Activated CD4-positive, alpha-beta T cell treated with anti-CD3 and anti-CD28 coated beads, Interleukin-2, amount 50 U/mL, for 4 hours (primary cell): ENCODE measurements at places on chromosomes 3 and 15.

DNA sequence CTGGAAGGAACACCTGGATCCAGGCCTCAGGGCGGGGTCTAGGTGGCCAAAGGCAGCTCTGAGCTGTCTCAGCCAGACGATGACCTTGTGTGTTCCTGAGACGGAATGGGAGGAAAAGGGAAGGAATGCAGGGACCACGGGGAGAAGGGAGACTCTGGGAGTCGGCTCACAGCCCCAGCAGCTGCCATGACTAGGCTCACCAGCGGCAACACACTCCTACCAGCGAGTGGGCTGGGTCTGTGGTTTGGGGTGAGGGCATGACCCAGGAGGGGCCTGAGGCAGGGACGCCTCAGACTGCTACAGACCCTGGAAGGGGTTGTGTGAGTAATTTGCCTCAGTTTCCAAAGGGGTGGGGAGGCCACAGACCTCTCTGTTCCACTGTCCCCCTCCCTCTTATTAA, 19.8 kb downstream of the IQSEC1 start:
- no peak for DNase-seq

DNA sequence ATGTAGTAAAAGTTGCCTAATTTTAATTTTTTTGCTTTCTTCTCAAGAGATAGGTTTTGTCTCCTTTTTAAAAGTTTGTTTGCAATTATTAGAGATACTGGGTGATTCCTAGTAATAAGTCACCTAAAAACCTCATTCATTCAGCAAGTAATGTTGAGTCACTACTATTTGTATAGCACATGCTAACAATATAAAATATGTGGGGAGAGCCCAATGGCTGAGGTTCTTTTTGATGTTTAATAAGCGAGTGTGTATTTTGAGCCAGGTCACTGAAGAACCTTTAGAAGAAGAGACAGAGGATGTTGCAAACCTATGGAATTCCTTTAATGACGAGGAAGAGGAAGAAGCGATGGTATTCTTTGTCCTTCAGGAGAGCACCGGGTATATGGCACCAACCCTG, 123.7 kb upstream of the CHRM5 start:
- no peak for DNase-seq

DNA sequence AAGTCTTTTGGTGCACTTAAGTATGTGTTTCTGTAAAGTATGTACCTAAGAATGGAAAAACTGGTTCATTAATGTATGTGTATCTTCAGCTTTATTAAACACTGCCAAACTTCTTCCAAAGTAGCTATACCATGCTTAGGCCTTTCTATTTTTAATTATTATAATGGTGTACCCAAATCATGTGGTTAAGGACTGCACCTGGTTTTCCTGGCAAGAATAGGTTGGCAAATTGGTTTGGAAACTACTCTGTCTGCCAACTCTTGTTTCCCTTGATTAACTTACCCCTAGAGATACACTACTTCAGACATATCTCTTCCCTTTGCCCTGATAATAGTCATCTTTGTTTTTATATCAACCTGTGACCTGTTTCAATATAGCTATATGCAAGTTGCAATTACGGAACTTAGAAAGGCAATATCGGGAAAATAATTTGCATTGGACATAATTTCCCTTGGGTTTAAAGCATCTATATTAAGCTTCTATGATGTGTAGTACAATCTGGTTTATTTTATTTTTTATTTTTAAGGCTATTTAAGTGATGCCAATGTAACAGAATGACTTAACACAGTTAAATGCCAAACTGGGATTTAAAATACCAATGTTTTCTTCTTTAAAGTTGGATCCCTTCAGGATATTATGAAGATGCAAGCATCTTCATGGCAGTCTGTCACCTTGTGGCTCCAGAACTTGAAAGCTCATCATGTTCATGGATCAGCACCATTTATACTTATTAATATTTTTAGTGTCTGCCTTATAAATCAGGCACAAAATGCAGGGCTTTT, 40.6 kb upstream of the TMEM108 start:
- no peak for DNase-seq

DNA sequence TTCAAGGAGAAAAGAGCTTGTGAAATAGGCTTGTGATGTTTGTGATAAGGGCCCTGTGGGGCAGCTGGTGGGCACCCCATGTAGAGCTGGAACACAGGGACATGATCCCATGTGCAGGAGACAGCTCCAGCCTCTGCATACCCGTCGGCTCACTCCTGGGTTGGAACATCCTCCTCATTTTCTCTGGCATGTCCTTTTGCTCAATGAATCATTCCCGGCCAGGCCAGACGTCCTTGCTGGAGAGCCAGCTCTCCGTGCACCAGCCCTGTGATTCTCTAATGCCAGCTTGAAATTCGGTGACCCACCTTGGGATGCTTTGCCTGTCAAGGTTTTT, 77.3 kb downstream of the SMAD3 start:
- DNase-seq = no peak

DNA sequence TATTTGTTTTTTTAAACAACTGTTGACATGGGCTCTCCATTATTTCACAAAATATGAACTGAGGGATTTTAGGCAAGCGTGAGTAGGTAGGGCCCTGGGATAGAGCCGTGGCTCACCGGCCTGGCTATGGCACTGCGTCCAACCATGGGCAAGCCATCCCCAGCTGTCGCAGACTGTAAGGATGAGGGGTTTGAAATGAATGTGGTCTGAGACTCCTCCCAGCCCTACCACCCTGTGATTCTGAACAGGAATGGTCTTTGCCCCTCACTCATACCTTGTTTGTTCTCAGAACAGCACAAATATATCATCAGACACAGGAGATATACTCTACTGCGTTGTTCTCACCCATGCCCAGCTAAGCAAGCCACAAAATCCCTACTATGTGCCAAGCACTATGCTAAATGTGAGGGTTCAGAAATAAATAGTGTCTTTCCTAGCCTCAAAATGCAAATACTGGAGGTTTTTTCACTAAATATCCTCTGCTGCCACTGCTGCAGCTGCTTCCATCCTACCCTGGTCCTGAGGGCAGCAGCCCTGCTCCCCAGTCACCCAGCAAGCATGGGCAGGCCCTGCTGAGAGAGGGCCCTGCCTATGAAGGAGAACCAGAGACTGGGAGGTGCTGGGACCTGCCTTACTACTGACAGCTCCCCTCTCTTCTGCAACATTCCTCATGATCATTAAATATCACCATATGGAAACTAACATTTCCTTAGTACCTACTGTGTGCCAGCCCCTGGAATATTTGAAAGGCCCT, 102.8 kb downstream of the XXYLT1 start:
- DNase-seq = no peak

GRCh38 chr3:20739814-20740213, 553.8 kb upstream of the SGO1 start:
- no peak for DNase-seq

DNA sequence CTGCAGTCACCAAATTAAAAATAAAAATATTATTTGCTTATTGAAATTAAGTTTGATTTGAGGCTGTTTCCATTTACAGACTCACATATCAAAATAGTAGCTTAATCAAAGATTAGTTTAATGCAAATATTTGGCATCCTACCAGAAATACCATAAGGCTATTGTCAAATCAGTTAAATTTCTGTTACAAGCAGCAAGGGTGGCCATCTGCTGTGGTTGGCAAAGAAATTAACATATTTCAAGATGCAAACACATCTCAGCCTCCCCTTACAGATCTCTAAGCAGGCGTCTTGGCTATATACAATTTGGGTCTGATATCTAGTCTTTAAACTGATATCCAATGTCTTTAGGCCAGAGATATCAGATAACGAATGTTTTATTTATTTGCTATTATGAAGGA, 83.2 kb upstream of the NEDD4 start:
- DNase-seq = no peak

DNA sequence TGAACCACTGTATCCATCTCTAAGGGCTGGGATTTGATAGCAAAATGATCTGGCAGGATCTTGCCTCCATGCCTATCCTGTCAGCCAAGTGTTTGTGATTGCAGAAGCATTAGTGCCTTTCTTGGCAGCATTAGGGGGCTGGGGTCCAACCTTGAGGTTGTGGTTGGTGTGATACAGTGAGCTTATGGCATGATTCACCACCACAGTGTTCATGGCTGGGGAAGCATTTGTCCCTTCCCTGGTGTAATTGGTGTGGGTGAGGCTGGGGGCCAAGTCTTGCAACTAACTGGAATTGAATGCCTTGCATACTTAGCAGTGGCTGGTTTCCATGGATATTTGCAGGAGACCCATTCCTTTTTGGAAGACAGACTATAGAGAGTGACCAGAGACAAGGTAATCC, 271.0 kb upstream of the TBL1XR1 start:
- no peak for DNase-seq

- DNase-seq = no peak
Observed at GRCh38 chr15:66019368-66019767, 150.1 kb downstream of the RAB11A start.

DNA sequence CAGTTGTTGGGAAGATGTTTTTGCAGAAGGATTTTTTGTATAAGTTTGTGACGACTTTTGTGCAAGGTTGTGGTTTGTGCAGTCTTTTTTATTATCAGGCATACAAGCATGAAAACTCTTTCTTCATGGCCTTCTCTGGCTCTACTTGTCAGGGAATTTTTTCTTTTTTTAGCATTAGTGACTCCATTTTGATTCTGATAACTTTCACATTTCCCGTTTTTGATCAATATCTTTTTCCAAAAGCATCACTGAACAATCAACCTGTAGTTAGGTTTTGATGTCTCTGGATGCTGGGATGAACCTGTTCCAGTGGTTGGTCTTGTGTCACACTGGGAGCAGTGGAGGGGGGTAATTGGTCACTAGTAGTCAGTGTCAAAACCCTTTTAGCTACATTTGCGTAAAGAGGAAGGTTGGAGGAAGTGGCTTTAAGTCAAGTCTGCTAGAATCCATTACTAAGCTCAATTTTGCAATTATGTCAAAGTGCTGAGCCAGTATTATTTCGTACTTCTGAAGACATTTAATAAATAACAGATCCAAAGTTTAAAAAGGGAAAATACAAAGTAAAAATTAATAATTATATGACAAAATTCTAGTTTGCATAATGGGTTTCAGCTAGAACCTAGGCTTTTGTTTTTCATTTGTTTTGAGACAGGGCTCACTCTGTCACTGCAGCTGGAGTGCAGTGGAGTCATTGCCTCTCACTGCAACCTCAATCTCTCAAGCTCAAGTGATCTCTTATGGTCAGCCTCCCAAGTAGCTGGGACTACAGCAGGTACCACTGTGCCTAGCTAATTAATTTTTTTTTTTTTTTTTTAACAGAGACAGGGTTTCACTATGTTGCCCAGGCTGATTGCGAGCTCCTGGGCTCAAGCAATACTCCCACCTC, 18.8 kb upstream of the CFAP161 start:
- no peak for DNase-seq

DNA sequence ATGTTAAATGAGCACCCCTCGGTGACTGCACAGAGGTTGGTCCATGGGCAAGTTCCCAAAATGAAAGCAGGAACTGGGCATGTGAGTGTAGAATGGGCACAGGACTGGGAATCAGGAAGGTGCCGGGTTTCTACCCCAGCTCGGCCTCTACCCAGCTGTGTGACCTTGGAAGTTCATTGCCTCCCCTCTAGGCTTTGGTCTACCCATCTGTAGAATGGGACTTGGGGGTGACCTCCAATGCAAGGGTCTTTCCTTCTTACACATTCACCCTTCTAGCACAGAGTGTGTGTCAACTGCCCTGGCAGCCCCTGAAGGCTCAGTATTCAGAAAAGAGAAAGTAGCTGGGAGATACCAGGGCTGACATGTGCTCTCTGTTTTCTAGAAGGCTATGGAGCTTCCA, 72.3 kb upstream of the PIAS1 start:
- no peak for DNase-seq

DNA sequence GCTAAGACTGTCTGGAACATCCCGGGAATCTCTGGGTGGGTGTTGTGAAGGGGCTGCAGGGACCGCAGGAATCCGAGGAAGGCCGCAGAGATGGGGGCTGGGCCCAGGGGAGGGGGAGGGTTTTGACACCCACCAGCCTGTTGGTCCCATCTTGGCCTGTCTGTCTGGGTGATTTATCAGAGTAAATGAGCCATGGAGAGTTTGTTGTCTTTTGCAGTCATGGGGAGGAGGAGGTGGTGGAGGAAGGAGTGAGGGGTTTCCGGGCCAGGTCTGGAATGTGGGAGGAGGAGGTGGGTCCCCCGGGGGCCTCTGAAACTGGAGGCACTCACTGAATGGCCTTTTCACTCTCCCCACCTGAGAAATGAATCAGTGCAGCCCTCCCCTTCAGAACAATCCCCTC, 11.5 kb downstream of the SEMA3F start:
- DNase-seq = no peak

GRCh38 chr3:65636326-65636725, 402.4 kb downstream of the MAGI1 start:
- no peak for DNase-seq

DNA sequence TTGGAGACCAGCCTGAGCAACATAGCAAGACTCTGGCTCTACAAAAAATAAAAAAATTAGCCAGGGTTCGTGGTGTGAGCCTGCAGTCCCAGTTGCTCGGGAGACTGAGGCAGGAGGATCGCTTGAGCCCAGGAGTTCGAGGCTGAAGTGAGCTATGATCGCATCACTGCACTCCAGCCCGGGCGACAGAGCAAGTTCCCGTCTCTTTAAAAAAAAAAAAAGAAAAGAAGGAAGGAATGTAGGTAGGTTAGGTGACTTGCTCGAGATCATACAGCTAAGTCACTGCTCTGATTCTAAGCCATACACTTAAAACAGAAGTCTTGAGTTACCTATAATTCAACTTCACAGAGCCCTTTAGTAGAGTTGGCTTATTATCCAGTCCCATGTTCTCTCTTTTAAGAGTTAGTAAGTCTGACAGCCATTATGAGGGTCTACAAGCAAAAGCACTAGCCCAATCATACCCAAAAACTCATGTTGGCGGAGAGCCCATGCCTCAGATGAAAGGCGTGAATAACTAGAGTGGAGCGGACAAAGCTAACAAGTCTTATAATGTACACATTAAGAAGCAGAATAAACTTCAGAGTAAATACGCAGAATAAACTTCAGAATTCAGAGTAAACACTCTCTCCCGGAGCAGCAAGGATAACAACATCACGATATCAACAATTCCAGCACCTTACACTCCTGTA, 768 bp downstream of the AAGAB start:
- no peak for DNase-seq

DNA sequence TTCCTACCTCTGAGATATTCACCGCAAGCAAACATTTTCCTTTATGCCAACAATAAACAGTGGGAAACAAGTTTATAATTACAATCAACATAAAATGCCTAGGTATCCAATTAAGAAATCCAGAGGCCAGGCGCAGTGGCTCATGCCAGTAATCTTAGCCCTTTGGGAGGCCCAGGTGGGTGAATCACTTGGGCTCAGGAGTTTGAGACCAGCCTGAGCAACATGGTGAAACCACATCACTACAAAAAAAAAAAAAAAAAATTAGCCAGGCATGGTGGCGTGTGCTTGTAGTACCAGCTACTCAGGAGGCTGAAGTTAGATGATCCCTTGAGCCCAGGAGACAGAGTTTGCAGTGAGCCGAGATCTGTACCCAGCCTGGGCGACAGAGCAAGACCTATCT, 17.3 kb downstream of the TBC1D2B start:
- DNase-seq = no peak
